ENCODE measurements at places on chromosomes 11 and 22.

- no peak for DNase-seq
Observed at GRCh38 chr11:119752345-119752871, 23.4 kb upstream of the NECTIN1 start.

DNA sequence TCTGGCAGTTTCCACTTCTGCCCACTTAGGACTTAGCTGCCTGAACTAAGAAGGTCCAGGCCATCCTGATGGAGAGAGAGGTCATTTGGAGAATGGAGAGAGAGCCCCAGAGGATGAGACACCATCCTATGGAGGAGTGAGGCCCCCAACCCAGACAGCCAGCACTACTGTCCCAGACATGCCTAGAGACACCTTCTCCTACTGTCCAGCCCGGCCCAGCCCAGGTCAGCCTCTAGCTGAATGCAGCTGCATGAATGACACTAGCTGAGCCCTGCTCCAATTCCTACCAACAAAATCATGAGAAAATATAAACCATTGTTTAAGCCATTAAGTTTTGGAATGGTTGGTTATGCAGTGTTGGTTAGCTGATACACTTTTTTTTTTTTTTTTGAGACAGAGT lies 47.4 kb downstream of the APOL3 start:
- no peak for DNase-seq

- peak; percentile 60 for DNase-seq
Observed at GRCh38 chr11:112226831-112227401, 688 bp downstream of the PTS start.

DNA sequence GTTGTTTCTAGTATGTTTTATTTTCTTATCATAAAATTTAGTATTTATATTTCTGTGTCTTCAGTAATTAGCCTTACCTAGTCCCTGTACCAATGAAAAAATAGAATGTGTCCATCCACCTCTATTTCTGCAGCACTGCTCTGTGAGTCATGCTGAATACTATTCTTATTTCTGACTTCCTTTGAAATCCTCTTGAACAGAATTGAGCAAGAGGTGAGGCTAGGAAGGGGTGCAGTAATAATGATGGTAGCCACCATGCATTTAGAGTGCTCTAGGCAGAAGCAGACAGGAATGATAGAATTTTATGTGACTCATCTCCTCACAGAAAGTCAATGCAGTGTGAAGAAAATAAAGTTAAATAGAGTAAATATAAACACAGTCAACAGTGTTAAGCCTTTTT lies 60.0 kb downstream of the OR10A6 start:
- peak; percentile 51 for DNase-seq

GRCh38 chr11:99670067-99670676 lies 649.4 kb downstream of the CNTN5 start:
- DNase-seq: no peak

GRCh38 chr11:91932151-91932821 lies 292.3 kb upstream of the FAT3 start:
- no peak for DNase-seq

GRCh38 chr11:73152086-73152853 lies 10.2 kb upstream of the FCHSD2 start:
- no peak for DNase-seq

- DNase-seq: no peak
Observed at GRCh38 chr11:83493917-83494316, 207.8 kb upstream of the CCDC90B start.

- peak; percentile 28 for DNase-seq
Observed at GRCh38 chr22:23522623-23523251, 57.4 kb downstream of the IGLL1 start.

GRCh38 chr22:43670513-43670912 lies 141.6 kb downstream of the EFCAB6 start:
- DNase-seq: no peak

DNA sequence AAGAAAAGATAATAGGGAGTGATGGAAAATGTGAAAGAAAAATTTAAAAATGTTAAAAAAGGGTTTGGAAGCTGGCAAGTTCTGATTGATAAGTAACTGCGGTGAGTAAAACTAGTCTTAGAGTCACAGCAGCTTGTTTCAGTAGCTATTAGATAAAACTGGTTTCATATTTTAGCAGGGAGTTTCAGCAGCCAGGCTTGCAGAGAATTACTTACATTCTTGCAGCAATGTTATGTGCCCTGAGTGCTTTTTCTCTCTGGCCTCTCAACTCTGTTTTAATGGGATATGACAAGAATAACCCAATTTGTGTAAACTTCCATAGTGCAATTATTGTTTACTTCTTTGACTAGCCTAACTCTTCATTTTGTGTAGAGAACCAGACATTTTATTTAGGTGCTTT lies 33.6 kb downstream of the PPME1 start:
- peak; percentile 20 for DNase-seq

GRCh38 chr22:43319661-43320486 lies 23.3 kb downstream of the SCUBE1 start:
- no peak for DNase-seq

DNA sequence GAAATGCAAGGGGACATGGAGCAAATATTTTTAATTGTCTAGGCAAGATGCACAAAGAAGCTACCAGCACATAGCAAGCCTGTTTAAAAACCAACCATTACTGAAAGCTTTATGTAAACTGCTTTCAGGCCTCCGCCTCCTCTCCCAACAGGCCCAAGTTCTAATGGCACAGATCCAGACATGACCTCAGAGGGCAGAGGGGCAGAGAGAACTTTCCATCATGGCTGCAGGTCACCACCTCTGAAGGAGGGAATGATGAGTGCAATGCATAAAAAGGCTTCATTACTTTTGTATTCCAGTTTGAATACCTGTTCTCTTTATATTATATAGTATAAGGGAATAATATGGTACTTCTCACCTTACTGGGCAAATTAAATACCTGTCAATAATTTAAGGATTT lies 15.2 kb downstream of the DDX17 start:
- peak; percentile 94 for DNase-seq

GRCh38 chr11:94513091-94513490 lies 830 bp downstream of the C11orf97 start:
- DNase-seq: no peak

- DNase-seq: no peak
Observed at GRCh38 chr11:74492084-74492483, 1.4 kb downstream of the LIPT2 start.

DNA sequence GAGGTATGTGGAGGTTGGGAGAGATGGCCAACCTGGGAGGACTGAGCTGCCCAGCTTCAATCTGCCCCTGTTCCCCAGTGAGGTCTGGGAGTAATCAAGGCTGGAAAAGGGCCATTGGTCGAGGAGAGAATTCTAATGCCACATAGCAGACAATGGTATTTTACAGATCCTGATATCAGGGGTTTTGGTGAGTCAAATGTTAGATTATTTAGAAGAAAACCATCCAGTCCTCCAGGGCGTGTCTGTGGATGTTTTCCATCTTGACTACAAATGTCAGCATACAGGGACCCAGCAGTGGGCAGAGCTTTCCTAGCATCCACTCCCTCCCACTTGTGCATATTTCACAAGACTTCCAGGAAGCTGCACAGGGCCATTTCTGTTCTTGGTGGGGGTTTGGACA lies 107.9 kb downstream of the SCN3B start:
- DNase-seq: no peak

- DNase-seq: peak; percentile 52
Observed at GRCh38 chr11:29025001-29025400, 916.8 kb downstream of the METTL15 start.

GRCh38 chr11:32613500-32614151 lies 30.0 kb downstream of the EIF3M start:
- DNase-seq: no peak

- no peak for DNase-seq
Observed at GRCh38 chr11:62186195-62186594, 3.8 kb upstream of the SCGB1D1 start.

GRCh38 chr11:74311352-74311926 lies at the start of gene P4HA3:
Gene P4HA3 (minus strand): TSS chr11:74311640. CDS start chr11:74311611, 29 bp downstream.
- peak; percentile 55 for DNase-seq

- DNase-seq: no peak
Observed at GRCh38 chr11:20051469-20052399, 108.5 kb downstream of the DBX1 start.

DNA sequence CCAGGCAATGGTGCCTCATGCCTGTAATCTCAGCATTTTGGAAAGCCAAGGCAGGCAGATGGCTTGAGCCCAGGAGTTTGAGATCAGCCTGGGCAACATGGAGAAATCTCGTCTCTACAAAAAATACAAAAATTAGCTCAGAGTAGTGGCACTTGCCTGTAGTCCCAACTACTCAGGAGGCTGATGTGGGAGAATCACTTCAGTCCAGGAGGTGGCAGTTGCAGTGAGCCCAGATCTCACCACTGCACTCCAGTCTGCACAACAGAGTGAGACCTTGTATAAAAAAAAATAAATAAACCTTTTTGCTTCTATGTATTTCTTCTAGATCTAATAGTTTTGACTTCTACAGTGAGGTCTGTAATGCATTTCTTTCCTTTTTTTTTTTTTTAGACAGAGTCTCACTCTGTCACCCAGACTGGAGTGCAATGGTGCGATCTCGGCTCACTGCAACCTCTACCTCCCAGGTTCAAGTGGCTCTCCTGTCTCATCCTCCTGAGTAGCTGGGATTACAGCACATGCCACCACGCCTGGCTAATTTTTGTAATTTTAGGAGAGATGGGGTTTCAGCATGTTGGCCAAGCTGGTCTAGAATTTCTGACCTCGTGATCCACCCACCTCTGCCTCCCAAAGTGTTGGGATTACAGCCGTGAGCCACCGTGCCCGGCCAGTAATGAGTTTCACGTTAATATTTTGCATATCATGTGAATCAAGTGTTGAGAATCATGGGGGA lies 18.1 kb upstream of the RDX start:
- no peak for DNase-seq

DNA sequence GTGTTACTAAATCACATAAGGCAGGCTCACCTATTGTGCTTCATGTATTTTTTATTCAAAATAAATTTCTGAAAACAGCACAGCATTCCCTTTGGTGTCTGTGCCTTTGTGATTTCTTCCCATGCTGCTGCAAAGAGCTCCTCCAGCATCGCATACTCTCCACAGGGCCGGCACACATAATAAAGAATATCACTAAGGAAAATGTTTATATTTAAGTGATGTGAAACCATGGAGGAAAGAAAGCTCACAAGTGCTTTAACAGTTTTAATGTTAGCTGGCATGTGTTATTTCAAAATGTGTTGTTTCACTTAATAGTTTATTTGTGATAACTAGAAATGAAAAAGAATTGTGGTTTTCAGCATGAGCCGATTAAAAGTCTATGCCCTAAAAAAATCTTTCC lies 241.3 kb upstream of the ANO3 start:
- no peak for DNase-seq

- DNase-seq: no peak
Observed at GRCh38 chr11:2259466-2259830, 10.9 kb downstream of the ASCL2 start.

- peak; percentile 66 for DNase-seq
Observed at GRCh38 chr22:41288245-41288946, 2.4 kb upstream of the RANGAP1 start.

DNA sequence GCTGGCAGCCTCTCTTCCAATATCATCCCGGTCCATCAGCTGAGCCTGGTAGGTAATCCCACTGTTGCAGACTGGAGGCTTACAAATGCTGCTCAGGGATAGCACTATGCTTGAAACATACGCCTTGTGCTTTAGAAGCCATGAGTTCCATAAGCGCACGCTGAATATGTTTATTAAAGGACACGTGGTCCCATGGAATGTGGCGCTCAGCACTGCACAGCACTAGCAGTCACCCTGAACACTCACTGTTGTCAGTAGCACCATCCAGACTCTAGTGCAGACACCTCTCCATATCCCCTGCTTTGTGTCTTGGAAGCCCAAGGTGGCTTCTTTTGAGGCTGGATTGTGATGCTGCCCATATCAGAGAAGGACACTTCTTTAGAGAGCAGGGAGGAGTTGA lies 120.9 kb downstream of the MAML2 start:
- DNase-seq: no peak

- DNase-seq: no peak
Observed at GRCh38 chr11:77665240-77665965, 27.8 kb upstream of the CLNS1A start.

GRCh38 chr11:34603129-34604001 lies 17.5 kb upstream of the EHF start:
- DNase-seq: no peak

- DNase-seq: peak; percentile 51
Observed at GRCh38 chr11:3954448-3955298, 99.2 kb downstream of the STIM1 start.

DNA sequence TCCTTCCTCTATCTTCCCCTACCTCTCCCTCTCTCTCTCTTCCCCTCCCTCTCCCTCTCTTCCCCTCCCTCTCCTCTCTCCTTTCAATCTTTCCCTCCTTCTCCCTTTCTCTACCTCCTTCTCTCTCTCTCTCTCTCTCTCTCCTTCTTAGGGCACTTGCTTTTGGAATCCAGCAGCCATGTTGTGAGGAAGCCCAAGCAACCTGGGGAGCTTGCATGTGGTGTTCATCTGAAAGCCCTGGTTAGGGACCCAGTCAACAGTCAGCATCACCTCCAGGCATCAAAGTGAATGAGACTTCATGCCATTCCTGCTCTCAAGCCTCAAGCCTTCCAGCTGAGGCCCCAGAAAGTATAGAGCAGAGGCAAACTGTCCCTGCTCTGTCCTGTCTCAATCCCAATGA lies 65.6 kb upstream of the SHISAL1 start:
- no peak for DNase-seq

DNA sequence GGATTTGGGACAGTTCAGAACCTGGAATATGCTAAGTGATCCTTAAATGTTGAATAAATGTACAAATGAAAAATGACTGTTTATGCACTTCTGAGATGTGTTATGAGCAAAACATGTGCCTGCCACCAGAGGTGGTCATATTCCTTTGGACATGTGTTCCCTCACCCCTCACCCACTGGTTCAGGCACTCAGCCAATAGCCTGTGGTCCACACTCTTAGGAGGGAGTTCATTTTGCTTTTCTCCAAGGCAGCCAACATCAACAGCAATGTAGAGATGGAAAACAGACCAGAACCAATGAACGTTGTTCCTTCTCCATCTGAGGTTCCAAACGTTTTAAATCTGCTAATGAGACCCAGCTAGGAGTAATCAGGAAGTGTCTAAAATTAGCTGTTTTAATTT lies 44.0 kb downstream of the RPUSD4 start:
- peak; percentile 11 for DNase-seq
